ENCODE measurements at places on chromosomes 13 and 19. TPM values are rescaled to one million over a fixed set of nuclear protein-coding genes. Genes with fewer than 3 reads are reported as not detected.

LRRC8E gene
- total RNA-seq, result 8.9 TPM

SHISA7 gene
- not detected for total RNA-seq

PLEKHJ1 gene
- 47.4 TPM for total RNA-seq

CYP4F2 gene
- not detected for total RNA-seq

LRFN3 gene
- total RNA-seq, result 21.5 TPM

KLK6 gene
- total RNA-seq, result 0.24 TPM

ZNF564 gene
- total RNA-seq, result 2.0 TPM

GPR12 gene
- total RNA-seq, result not detected

RASIP1 gene
- total RNA-seq, result 0.19 TPM

MYH14 gene
- total RNA-seq, result 7.0 TPM

FUT3 gene
- total RNA-seq, result not detected

C19orf81 gene
- total RNA-seq, result 9.6 TPM

MYO16 gene
- total RNA-seq, result 0.05 TPM

NDUFA11 gene
- 282 TPM for total RNA-seq

UHRF1 gene
- total RNA-seq, result 47.9 TPM

KLK14 gene
- 0.50 TPM for total RNA-seq

AMH gene
- total RNA-seq, result 16.0 TPM

OSCAR gene
- not detected for total RNA-seq

MEIOSIN gene
- total RNA-seq, result not detected

OR7D2 gene
- total RNA-seq, result not detected

TRPC4 gene
- 0.08 TPM for total RNA-seq

SHKBP1 gene
- 152 TPM for total RNA-seq

LIM2 gene
- not detected for total RNA-seq

SERP2 gene
- total RNA-seq, result not detected

RFXAP gene
- total RNA-seq, result 1.2 TPM

FOXO1 gene
- total RNA-seq, result 4.4 TPM

ZNF417 gene
- 3.4 TPM for total RNA-seq
